HAP-1 (cell line): ENCODE measurements at places on chromosomes 2 and 18.
A peak's percentile ranks its signal among the peaks of the same experiment; 100 is the strongest.

DNA sequence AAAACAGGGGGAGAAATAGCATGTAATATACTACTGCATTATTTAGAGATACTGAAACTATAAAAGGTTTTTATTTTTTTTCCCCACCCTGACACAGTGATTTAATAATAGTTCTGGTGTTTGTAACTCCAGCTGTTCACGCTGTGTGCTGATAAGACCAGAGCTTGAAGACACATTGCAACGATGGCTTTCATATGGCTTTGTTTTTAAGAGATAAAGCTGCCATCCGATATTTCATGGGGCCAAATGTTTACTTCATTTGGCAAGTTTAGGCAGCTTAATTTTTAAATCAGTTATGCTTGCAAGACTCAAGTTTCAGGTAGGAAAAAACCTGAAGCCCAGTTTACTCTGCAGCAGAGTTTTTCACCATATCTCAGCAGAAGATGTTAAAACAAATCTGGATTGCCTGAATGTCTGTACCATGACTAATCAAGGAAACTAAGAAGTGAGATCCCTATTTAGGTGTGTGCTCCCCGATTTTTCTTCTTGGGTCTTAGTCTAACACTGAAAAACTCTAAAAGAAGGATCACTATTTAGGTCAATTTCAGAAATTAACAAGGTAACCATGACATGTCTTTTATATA is 508.6 kb downstream of the PARD3B start:
- no peak for DNase-seq

DNA sequence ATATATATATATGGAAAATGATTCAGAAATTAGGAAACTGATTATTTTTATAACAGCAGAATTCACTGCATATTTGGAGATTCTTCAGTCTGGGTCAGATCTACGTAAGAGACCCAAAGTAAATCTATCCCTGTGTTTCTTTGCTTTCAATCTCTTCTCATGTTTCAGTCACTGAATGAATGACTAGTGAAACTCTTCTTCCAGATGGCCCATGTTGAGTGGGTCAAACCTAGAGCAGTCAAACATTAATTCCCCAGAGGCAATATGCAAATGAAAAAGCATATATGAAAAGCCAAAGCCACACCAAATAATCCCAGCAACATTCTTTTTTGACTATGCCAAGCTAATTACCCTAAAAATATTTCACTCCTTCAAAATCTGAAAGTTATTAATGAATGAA is 317.3 kb downstream of the RBM43 start:
- DNase-seq: no peak

DNA sequence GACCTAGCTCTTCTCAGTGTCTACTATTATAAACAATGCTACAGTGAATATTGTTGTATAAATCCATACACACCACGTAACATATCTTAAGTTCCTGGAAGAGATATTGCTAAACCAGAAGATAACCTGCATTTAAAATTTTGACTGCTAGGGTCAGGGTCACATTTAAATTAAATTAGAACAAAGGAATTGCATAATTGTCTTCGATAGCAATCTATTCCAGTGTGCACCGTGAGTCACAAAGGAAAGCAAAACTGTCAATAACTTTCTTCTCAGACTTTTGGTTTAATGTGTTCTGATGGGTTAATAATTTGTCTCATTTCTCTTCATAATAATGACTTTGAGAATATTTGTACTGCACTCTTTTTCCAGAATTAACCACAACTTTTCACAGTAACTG is 4.2 kb downstream of the GEN1 start:
- DNase-seq: no peak

GRCh38 chr2:69095305-69095704 is 82.3 kb downstream of the ANTXR1 start:
- no peak for DNase-seq

- DNase-seq: peak; percentile 20
Measured at GRCh38 chr2:196170606-196171247, 651 bp downstream of the STK17B start.

- DNase-seq: peak; percentile 53
Measured at GRCh38 chr2:165698444-165698884, 95.6 kb downstream of the GALNT3 start.

DNA sequence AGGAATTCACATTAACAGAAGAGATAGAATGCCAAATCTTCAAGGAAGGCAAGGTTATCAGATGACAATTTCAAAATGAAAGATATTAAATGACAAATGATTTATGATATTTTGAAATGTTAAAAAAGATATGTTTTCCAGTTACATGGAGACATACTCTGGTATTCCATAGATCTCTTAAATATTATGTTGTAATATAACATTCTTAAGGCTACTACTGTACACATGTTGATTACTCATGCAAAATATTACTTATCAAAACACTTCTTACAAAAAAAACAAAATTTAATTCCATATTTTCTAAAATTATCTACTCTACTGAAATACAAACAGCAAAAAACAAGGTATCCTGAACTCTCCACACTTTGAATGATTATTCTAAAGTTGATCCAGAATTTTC is 22.9 kb downstream of the RTTN start:
- DNase-seq: no peak

GRCh38 chr2:14944562-14945346 is 312.2 kb downstream of the LRATD1 start:
- DNase-seq: peak; percentile 70

- DNase-seq: peak; percentile 95
Measured at GRCh38 chr2:237662671-237663093, 35.3 kb downstream of the LRRFIP1 start.

GRCh38 chr2:5766561-5766960 is 74.4 kb downstream of the SOX11 start:
- no peak for DNase-seq

- DNase-seq: no peak
Measured at GRCh38 chr2:235924675-235925063, 243.5 kb downstream of the GBX2 start.

DNA sequence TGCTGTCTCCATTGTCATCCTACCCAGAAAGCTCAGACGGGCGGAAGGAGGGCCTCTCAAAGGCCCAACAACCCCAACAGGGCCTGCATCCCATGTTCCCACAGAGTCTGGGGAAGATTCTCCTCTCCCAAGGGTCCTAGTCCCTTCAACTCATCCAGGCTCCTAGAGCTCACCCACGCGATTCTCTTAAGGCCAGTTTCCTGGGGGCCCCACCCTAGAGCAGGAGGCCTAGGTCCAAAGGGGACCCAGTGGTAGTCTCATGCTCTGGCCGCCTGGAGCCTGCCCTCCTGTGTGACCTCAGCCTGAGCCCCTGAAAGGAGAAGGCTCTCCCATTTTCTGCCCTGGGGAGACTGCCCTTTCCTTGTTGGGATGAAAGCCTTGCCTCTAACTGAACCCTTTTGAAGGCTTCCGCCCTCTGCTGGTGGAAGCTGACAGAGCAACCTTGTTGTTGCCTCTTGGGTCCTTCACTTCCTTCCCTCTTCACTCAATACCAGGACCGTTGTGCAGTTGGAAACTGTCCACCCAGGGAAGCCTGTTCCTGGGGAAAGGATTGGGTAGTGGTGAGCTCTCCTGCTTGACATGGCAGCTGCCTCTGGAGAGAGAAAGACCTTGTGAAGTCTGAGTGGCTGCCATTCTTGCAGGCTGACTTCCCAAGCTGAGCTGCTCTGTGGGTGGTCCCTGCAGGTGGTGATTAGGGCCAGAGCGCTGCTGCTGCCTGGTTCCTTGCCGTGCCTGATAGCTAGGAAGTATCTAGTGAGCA is 86.0 kb upstream of the ALPP start:
- peak; percentile 79 for DNase-seq

GRCh38 chr2:208594642-208595385 is 188.2 kb downstream of the PTH2R start:
- DNase-seq: no peak

DNA sequence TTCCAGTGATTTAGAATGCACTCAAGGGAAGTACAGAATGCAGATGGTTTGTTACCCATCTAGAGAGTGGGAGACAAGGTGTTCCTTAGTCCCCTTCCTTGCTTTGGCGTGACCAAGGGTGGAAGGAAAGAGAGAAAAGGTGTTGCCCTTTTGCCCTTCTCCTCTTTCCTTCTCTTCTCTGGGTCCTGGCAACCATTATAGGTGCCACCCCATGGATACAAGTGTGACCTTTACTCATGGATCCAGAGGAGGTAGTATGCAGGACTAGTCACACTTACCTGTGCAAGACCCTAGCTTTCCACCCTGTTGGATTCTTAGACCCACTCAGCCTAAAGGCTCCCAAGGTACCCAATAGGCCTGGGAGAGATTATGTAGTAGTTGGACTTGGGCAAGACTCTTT is 11.6 kb upstream of the RBFA start:
- no peak for DNase-seq

- DNase-seq: no peak
Measured at GRCh38 chr2:98072442-98072841, 14.5 kb upstream of the VWA3B start.

GRCh38 chr2:10407841-10408648 is 40.1 kb downstream of the ODC1 start:
- DNase-seq: no peak

GRCh38 chr2:220533485-220533884 is 906.1 kb downstream of the SLC4A3 start:
- DNase-seq: no peak

- DNase-seq: no peak
Measured at GRCh38 chr2:207567671-207568070, 37.9 kb downstream of the CREB1 start.

DNA sequence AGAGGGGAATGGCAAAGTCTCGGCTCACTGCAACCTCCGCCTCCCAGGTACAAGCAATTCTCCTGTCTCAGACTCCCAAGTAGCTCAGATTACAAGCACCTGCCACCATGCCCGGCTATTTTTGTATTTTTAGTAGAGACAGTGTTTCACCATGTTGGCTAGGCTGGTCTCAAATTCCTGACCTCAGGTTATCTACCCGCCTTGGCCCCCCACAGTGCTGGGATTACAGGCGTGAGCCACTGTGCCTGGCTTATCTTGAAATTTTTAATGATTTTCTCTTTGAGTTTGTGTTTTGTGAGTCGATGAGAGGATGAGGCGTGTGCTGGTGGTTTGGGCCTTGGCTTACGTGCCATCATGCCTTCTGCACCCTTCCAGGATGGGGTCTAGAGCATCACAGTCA is 101.3 kb upstream of the ST3GAL5 start:
- DNase-seq: no peak

GRCh38 chr2:37080266-37080665 is 3.9 kb downstream of the HEATR5B start:
- DNase-seq: no peak

DNA sequence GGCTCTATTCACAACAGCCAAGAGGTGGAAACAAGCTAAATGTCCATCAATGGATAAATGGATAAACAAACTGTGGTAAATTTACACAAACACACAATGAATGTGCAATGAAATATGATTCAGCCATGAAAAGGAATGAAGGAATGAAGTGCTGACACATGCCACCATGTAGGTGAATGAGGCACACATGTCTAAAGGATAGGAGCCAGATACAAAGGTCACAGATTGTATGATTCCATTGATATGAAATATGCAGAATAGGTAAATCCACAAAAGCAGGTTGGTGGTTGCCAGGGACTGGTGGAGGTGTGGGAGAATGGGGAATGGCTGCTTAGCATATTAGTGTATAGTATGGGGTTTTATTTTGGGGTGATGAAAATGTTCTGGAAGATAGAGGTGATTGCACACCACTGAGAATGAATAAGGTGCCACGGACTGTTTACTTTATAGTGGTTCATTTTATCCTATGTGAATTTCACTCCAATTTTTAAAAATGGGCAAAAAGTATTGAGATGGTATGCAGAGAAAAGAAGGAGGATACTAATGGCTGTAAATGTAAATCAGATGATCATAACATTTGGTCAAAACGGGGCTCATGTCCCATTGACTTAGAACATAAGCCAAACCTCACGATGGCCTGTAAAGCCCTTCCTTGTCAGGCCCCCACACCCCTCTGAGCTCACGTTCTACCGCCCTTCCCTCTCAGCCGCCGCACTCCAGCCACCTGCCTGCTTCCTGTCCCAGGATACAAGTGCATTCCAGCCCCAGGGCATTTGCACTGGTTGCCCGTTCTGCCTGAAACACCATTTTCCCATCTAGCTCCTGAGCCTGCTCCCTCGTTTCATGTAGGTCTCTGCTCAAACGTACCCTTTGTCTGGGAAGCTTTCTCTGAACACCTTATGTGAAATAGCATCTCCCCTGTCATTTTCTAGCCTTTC is 165.5 kb downstream of the DDX1 start:
- DNase-seq: no peak

DNA sequence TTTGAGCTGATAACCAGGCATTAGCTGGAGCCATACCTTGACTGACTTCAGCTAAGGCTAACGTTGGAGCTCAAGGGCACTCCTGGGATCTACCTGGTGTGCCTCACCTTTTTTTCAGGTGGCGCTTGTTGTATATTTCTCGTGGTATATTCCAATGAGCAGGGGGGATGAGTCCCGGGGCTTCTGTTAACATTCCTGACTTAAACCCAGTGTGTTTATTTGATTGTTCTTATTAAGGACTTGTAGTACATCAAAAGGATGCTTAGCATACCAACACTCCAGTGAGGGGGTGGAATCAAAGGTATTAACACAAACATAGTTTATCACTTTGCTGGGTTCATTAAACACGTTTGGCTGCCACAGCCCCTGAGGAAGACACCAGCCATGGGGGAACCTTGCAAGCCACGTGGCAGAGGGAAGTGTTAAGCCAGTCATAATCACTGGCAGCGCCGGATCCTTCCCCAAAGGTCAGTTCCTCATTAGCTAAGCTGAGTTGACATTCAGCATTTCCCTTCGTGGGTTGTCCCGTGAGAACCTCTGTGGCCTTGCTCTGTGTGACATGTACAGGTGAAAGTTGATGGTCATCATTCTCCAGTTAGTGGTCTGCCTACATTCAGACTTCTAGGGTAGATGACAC is 119.5 kb upstream of the MCFD2 start:
- no peak for DNase-seq

DNA sequence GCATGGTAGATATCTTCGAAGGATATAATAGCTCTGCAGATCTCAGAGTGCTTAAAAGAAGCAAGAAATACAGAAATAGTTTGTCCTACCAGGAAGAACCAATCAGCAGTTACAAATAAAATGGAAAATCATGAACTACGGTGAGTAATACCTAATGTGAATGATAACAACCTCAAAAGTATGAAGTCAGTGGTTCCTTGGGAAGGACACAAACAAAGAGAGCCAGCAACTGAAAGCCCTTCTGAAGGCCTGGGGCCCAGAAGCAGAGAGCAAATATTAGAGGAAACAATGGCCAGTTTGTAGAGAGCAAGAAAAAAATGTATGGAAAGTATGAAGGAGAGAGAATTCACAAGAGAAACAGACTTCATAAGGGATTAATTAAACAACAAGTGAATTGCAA is 226.8 kb upstream of the CHST9 start:
- no peak for DNase-seq
